Epithelial cell of proximal tubule (primary cell): ENCODE measurements at places on chromosomes 3 and 15. TPM values are rescaled to one million over a fixed set of nuclear protein-coding genes. Genes with fewer than 3 reads are reported as not detected.

The CTXN2 gene
- total RNA-seq: not detected in 2 replicates

The RAB6B gene
- 2.8 and 3.5 TPM in 2 replicates for total RNA-seq

The TRAT1 gene
- total RNA-seq: not detected in 2 replicates

The PSTPIP1 gene
- not detected in 2 replicates for total RNA-seq

The ZNF660 gene
- total RNA-seq: 1.7 and 2.5 TPM in 2 replicates

The RPP25 gene
- 6.1 and 9.0 TPM in 2 replicates for total RNA-seq

The BCL6 gene
- 3.5 and 7.0 TPM in 2 replicates for total RNA-seq

The GOLGA6L9 gene
- 0.72 and 2.5 TPM in 2 replicates for total RNA-seq

The BRK1 gene
- total RNA-seq: 97.2 and 176 TPM in 2 replicates

- no peak for DNase-seq
These were observed 21.3 kb upstream of the GATM start for GRCh38 chr15:45399381-45400212.

DNA sequence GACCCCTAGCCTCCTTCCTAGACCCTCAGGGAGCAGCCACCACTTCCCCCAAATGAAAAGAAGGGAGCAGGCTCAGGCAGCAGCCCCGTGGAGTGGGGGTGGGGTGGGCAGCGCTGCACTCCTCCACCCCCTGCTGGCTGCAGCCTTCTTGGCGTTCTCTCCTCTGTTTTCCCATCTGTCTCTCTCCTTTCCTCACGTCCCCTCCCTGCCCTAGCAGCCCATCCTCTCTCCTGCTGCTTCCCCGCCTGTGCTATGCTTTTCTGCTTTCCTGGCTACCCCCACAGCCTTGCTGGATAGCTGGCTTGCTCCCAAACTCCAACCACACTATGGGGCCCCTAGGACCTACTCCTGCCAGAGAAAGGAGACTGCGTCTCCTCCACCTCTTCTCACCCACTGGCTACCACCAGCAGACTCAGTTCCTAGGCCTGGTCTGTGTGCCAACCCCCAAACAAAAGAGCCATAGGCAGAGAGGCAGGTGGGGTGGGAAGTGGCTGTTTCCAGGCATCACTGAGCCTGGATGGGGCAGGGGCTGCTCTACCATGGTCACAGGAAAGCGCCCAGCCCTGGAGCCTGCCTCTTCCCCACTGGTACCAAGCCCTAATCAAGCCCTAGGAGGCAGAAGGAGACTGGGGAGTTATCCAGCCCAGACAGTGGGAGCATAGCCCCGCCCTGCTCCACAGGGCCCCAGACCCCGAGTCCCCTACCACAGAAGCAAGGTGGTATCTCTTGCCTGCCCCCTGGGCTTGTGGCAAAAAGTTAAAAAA, 3.4 kb upstream of the DISP2 start:
- DNase-seq: no peak

- no peak for DNase-seq
These were observed 32.5 kb downstream of the NEDD4 start for GRCh38 chr15:55960946-55961345.

GRCh38 chr15:65908876-65909275, 39.6 kb downstream of the RAB11A start:
- DNase-seq: no peak

GRCh38 chr3:126202680-126203079, 22.3 kb upstream of the ALDH1L1 start:
- DNase-seq: no peak

GRCh38 chr3:13655061-13655913, 106.4 kb downstream of the FBLN2 start:
- DNase-seq: no peak

DNA sequence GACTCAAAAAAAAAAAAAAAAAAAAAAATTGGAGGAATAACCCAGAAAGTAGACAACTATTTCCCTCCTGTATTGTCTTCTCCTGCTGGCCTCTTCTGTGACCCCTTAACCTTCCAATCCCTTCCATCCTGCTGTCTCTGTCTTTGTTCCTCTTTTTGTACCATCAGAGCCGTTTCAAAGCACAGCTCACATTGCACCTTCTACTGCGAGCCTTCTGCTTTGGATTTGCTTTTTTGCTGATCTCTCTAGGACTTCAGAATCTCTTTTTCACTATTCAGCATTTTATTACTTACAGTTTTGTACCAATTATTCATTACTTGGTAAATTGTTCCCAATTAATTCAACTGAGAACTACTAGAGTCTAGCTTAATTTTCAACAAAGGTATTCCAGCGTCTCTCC, 284.0 kb upstream of the TBL1XR1 start:
- DNase-seq: no peak

- no peak for DNase-seq
These were observed 33.9 kb downstream of the RNU5B-1 start for GRCh38 chr15:65338366-65338765.

GRCh38 chr3:58429657-58430056, 4.0 kb downstream of the PDHB start:
- no peak for DNase-seq

DNA sequence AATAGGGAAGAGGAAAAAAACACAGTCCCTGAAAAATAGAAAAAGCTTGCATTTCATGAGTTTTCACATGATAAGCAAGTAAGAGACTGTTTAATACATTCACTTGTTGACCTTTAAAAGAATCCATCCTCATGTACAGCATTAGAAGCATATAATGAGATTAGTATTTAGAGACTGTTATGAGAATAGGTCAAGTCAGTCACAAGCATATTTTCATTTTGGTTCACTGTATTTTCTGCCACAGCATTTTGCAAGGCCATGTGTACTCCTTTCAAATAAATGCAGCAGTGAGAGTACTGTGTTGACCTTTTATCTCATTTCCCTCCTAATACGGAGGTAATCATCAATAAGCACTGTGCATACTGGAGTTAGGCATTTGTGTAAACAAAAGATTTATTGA, 162.2 kb upstream of the SETMAR start:
- DNase-seq: no peak

DNA sequence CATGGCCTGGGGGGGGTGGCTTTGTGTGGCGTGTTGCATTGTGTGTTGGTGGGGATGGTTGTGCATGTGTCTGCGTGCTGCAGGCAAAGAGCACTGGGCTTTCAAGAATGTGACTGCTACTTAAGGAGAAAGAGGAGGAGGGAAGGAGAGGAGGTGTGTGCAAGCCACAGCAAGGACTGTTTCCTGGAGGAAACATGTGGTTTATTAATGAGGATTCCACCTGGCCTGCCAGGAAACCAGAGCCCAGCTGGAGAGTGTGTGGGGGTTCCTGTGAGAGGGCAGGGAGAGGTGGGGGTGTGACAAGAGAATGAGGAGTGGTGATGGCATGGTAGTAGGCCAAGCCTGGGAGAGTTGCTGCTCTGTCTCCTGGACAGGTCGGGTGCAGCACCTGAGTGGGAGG, 258.1 kb upstream of the ROPN1 start:
- no peak for DNase-seq

- no peak for DNase-seq
These were observed 532 bp downstream of the B4GALT4 start for GRCh38 chr3:119240101-119240590.

- DNase-seq: no peak
These were observed 289.6 kb upstream of the C2CD4B start for GRCh38 chr15:62454567-62455172.

GRCh38 chr3:88618021-88618645, 468.4 kb downstream of the C3orf38 start:
- DNase-seq: no peak

- no peak for DNase-seq
These were observed 1161.2 kb downstream of the ROBO2 start for GRCh38 chr3:78201091-78201490.

DNA sequence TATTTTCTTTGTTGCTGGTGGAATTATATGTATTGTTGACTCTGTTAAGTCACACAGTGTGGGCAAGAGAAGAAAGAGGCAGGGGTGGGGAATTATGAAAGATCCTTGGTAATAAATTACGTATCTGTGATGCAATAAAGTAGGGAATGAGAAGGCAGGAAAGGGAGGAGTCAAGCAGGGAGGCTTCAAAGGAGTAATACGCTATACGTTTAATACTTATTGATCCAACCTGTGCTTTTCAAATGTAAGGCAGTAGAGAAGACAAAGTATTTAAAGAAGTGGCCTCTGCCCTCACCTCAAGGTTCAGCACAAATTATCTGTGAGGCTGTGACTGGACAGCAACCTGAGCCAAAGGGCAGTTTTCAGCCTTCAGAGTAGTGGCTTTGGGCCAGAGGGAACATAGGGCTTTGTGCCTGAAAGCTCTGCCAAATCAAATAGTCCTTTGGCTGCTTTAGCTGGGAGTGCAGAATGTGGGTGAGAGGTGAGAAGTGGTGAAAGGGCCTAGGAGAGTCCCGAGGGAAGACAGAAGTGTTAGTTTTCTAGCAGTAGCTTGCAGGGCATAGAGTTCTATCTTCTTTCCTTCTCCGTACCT, 1.2 kb upstream of the PLIN1 start:
- DNase-seq: peak; percentile 49

- no peak for DNase-seq
These were observed 3.2 kb upstream of the FBXL22 start for GRCh38 chr15:63593705-63594671.
